ENCODE measurements at places on chromosomes 13 and 19. TPM values are rescaled to one million over a fixed set of nuclear protein-coding genes. Genes with fewer than 3 reads are reported as not detected.

ALG5 gene
- total RNA-seq = 9.1 TPM

ZNF69 gene
- 5.2 TPM for total RNA-seq

ZNF724 gene
- 1.9 TPM for total RNA-seq

ZNF780A gene
- total RNA-seq = 10.3 TPM

DNA sequence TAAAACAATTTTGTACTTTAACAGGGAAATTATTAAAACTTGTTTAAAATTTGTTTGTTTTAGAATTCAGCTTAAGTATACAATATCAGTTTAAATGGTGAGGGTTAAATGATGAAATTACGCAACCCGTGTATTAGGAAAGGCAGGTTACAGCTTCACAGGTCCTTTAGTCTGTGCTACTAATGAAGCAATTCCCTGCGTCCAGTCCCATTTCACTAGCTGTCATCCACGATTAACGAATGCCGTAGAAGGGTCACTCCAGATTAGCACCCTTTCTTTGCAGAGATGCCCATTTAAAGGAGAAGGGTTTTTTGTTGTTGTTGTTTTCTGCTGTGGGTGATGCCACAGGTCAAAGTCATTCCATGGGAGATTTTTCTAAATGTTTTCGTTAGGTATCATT, 457.6 kb upstream of the SLC10A2 start:
- no peak overlapping the region for H3K27ac ChIP-seq
- no peaks in the 10 kb centered on the region for H3K36me3 ChIP-seq
- no peak overlapping the region for H3K4me3 ChIP-seq

- H3K27me3 ChIP-seq = peaks cover 8% of the 10 kb centered on the region
- H3K36me3 ChIP-seq = no peaks in the 10 kb centered on the region
- no peaks in the 10 kb centered on the region for H3K4me1 ChIP-seq
- no peak for DNase-seq
- no peak overlapping the region for H3K4me3 ChIP-seq
Measured at GRCh38 chr13:21938168-21938567, 267.3 kb downstream of the FGF9 start.

- H3K4me3 ChIP-seq = no peak overlapping the region
- peaks cover 24% of the 10 kb centered on the region for H3K4me1 ChIP-seq
- DNase-seq = no peak
- H3K36me3 ChIP-seq = no peaks in the 10 kb centered on the region
- H3K27me3 ChIP-seq = no peaks in the 10 kb centered on the region
- no peak overlapping the region for H3K27ac ChIP-seq
Measured at GRCh38 chr13:50446611-50447010, 396.9 kb downstream of the DLEU7 start.

- no peak overlapping the region for H3K27ac ChIP-seq
- no peak overlapping the region for H3K4me3 ChIP-seq
- no peak for DNase-seq
- no peaks in the 10 kb centered on the region for H3K27me3 ChIP-seq
Measured at GRCh38 chr13:98386637-98387036, 190.3 kb downstream of the STK24 start.

DNA sequence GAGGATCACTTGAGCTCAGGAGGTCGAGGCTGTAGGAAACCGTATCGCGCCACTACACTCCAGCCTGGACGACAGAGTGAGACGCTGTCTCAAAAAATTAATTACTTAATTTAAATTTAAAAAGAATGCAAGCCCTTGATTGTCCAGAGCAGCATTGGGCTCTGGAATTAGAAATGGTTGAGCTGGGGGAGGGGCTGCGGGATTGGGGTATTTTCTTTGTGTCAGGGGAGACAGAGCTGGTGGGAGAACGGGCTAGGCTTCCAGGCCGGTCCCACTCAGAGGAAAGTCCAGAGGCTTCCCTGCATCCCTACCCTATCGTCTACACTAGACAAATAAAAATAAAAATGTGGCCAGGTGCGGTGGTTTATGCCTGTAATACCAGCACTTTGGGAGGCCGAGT, 2.2 kb upstream of the RAB3A start:
- peaks cover 39% of the 10 kb centered on the region for H3K4me1 ChIP-seq
- peaks cover 4% of the 10 kb centered on the region for H3K36me3 ChIP-seq
- H3K4me3 ChIP-seq = peak overlapping the region; percentile 82
- no peak for DNase-seq
- peaks cover 14% of the 10 kb centered on the region for H3K27me3 ChIP-seq

GRCh38 chr13:113889467-113889866, 25.6 kb upstream of the GAS6 start:
- DNase-seq = no peak
- no peak overlapping the region for H3K4me3 ChIP-seq
- H3K36me3 ChIP-seq = no peaks in the 10 kb centered on the region
- H3K4me1 ChIP-seq = peaks cover 12% of the 10 kb centered on the region

- peaks cover 94% of the 10 kb centered on the region for H3K36me3 ChIP-seq
- no peak for DNase-seq
- no peak overlapping the region for H3K4me3 ChIP-seq
- H3K27me3 ChIP-seq = no peaks in the 10 kb centered on the region
Measured at GRCh38 chr19:34370983-34371382, 6.0 kb downstream of the GPI start.

DNA sequence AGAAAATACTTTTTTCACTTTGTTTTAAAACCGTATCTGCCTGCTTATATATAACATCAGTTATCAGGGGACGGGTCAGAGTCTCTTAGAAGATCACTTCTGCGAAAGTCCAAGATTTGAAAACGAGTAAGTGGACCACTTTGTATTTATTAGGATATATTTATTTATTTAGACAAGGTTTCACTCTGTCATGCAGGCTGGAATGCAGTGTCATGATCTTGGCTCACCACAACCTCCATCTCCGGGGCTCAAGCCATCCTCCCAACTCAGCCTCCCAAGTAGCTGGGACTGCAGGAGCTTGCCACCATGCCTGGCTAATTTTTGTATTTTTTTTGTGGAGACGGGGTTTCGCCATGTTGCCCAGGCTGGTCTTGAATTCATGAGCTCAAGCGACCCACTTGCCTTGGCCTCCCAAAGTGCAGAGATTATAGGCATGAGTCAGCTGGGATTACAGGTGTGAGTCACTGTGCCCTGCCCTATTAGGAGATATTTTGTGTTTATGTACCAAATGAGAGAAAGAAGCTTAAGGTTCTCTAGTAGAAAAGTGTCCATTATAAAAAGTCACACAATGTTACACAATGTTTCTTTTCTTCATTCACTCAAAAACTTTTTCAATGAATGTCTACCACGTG, 39.5 kb downstream of the RASL11A start:
- no peak overlapping the region for H3K4me3 ChIP-seq
- H3K27ac ChIP-seq = no peak overlapping the region
- DNase-seq = no peak
- H3K27me3 ChIP-seq = peaks cover 15% of the 10 kb centered on the region
- H3K36me3 ChIP-seq = no peaks in the 10 kb centered on the region
- H3K4me1 ChIP-seq = no peaks in the 10 kb centered on the region

DNA sequence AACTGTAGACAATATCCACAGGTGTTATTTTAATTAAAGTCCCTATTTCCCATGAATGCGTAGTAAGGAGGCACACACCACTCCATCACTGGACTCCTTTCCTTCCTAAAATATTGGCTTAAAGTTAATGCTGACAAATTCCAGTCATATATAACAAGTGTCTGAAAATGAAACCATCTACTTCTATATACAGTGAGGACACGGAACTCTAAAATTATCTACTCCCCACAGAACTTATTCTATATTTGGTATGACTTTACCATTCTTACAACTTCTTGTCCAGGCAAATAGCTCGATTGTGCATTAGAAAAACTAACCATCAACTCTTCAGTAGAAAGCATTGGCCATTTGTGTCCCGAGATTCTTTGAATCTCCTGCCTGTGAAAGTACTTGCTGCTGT, 1560.2 kb downstream of the EFNB2 start:
- H3K36me3 ChIP-seq = no peaks in the 10 kb centered on the region
- DNase-seq = no peak
- H3K27me3 ChIP-seq = no peaks in the 10 kb centered on the region
- H3K27ac ChIP-seq = no peak overlapping the region

DNA sequence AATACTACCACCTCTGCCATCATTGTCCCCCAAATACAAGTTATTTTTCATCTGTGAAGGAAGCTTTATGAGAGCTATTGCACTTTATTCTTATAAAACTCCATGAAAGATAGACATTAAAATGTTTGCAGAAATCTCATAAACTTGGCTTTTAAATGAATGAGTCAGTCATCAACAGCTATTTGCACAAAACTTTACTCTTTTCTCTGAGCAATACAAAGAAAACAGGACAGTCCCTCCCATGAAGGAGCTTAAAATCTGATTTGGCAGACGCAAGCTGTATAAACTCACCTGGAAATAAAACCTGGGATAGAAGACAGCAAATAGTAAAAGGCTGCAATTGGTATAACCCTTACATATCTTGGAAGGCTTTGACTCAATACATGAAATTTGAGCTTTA, 16.6 kb upstream of the RCBTB1 start:
- H3K27me3 ChIP-seq = peaks cover 5% of the 10 kb centered on the region
- no peaks in the 10 kb centered on the region for H3K36me3 ChIP-seq
- no peak overlapping the region for H3K4me3 ChIP-seq
- no peak overlapping the region for H3K27ac ChIP-seq

- peak overlapping the region; percentile 38 for H3K27ac ChIP-seq
- H3K36me3 ChIP-seq = no peaks in the 10 kb centered on the region
- no peak overlapping the region for H3K4me3 ChIP-seq
- no peak for DNase-seq
Measured at GRCh38 chr19:49968279-49968922, 7.4 kb upstream of the SIGLEC11 start.

GRCh38 chr19:7224209-7224686, 70.0 kb downstream of the INSR start:
- H3K4me3 ChIP-seq = peak overlapping the region; percentile 34
- no peaks in the 10 kb centered on the region for H3K36me3 ChIP-seq
- H3K4me1 ChIP-seq = peaks cover 71% of the 10 kb centered on the region
- H3K27me3 ChIP-seq = no peaks in the 10 kb centered on the region
- peak overlapping the region; percentile 56 for H3K27ac ChIP-seq

DNA sequence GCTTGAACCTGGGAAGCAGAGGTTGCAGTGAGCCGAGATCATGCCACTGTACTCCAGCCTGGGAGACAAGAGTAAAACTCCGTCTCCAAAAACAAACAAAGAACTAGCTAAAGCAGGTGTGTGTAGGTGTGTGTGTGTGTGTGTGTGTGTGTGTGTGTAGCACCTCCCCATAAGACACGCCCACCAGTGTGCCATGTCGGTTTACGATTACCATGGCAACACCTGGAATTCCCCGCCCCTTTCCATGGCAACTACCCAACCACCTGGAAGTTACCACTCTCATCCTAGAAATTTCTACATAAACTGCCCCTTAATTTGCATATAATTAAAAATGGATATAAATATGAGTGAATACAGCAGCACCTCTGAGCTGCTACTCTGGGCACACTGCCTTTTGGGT, 80.9 kb upstream of the ADGRE5 start:
- peaks cover 45% of the 10 kb centered on the region for H3K27me3 ChIP-seq
- H3K4me3 ChIP-seq = no peak overlapping the region
- no peak overlapping the region for H3K27ac ChIP-seq
- DNase-seq = no peak
- no peaks in the 10 kb centered on the region for H3K36me3 ChIP-seq
- no peaks in the 10 kb centered on the region for H3K4me1 ChIP-seq

GRCh38 chr13:33259296-33259695, 26.3 kb downstream of the STARD13 start:
- no peaks in the 10 kb centered on the region for H3K36me3 ChIP-seq
- H3K27me3 ChIP-seq = no peaks in the 10 kb centered on the region
- H3K4me1 ChIP-seq = peaks cover 98% of the 10 kb centered on the region
- H3K4me3 ChIP-seq = no peak overlapping the region

DNA sequence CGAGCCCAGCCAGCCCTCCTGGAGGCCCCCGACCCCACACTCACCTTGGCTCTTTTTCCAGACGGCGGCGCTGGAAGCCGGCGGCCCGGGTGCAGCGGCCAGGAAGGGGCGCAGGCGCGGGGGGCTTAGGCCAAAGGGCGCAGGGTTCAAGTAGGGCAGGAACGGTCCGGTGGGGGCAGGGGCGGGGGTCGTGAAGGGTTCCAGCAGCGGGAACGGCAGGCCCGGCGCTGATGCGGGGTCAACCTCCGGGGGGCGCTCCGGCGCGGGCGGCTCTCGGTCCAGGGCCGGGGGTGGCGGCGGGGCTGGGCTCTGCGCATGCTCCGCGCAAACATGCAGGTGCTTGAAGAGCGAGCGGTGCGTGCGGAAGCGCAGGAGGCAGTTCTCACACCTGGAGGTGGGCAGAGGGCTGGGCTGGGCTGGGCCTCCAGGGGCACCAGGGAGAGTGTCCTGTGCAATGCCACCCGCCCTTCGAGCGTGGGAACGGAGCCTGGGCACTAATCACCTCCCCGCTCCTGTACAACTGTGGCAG, 2.3 kb downstream of the ZNF414 start:
- peaks cover 9% of the 10 kb centered on the region for H3K36me3 ChIP-seq
- no peak overlapping the region for H3K4me3 ChIP-seq
- H3K4me1 ChIP-seq = peaks cover 34% of the 10 kb centered on the region
- H3K27ac ChIP-seq = no peak overlapping the region
- no peak for DNase-seq

- no peak overlapping the region for H3K4me3 ChIP-seq
- H3K27me3 ChIP-seq = no peaks in the 10 kb centered on the region
Measured at GRCh38 chr19:51803967-51804366, 9.0 kb downstream of the FPR3 start.

DNA sequence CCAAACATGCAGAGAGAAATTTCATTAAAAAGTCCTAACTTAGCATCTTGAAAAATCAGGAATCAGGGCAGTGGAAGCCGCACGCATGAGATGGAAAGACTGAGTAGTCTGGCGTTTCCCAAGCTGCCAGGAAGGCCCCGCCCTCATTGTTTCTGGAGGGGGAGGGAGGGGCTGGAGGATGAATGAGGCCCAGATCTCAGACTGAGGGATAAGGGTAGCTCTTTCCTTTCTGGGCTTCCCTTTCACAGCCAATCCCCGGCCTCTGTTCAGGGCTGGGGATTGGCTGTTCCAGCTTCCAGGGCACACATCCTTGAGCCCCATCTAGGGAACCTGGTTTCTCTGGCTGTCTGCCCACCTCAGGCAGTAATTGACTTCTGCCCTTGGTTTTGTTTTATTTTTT, 7.3 kb downstream of the C19orf53 start:
- no peak overlapping the region for H3K4me3 ChIP-seq
- peaks cover 27% of the 10 kb centered on the region for H3K4me1 ChIP-seq
- no peaks in the 10 kb centered on the region for H3K27me3 ChIP-seq
- H3K27ac ChIP-seq = peak overlapping the region; percentile 72
- peaks cover 28% of the 10 kb centered on the region for H3K36me3 ChIP-seq

GRCh38 chr13:101714195-101714594, 261.7 kb downstream of the ITGBL1 start:
- no peak overlapping the region for H3K27ac ChIP-seq
- no peak for DNase-seq
- H3K4me3 ChIP-seq = no peak overlapping the region
- H3K36me3 ChIP-seq = no peaks in the 10 kb centered on the region
- H3K4me1 ChIP-seq = no peaks in the 10 kb centered on the region
- no peaks in the 10 kb centered on the region for H3K27me3 ChIP-seq

- H3K27ac ChIP-seq = peak overlapping the region; percentile 26
- H3K4me3 ChIP-seq = peak overlapping the region; percentile 45
- no peaks in the 10 kb centered on the region for H3K36me3 ChIP-seq
- no peaks in the 10 kb centered on the region for H3K4me1 ChIP-seq
Measured at GRCh38 chr19:21482863-21483276, 22.5 kb upstream of the ZNF429 start.

DNA sequence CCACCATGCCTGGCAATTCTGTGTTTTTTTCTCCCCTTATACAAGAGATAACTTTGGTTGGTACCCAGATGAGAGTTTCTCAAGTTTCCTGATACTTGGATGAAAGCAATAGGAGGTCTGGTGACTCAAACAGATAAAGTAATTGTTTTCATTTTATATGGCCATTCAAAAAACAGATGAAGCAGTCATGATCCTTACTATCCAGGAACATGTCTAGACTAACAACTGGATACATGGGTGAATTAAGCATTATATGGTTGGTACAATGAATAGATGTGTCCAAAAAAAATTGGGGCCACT, 8.5 kb downstream of the ZNF430 start:
- no peaks in the 10 kb centered on the region for H3K27me3 ChIP-seq
- H3K4me1 ChIP-seq = peaks cover 3% of the 10 kb centered on the region

All from left ventricle myocardium inferior (tissue), 1 donor.